Effector memory CD4-positive, alpha-beta T cell (primary cell): ENCODE measurements at places on chromosomes 12 and 14.

DNA sequence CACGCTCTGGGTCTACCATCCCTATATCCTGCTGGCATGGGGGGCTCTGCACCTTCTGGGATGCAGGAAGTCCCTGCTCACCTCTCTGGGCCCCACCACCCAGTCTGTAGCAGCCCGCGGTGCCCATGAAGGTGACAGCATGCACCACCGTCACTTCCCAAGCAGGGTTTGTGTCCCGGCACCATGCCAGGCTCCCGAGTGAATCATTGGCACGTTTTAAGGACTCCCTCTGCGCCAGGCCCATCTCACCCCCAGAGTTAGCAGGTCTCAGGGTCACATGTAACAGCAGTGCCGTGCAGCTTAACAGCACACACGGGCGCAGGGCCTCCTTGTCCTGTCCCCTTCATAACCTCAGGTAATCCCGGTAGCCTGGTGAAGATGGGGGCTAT is 19.9 kb downstream of the SETD1B start:
- DNase-seq: no peak

DNA sequence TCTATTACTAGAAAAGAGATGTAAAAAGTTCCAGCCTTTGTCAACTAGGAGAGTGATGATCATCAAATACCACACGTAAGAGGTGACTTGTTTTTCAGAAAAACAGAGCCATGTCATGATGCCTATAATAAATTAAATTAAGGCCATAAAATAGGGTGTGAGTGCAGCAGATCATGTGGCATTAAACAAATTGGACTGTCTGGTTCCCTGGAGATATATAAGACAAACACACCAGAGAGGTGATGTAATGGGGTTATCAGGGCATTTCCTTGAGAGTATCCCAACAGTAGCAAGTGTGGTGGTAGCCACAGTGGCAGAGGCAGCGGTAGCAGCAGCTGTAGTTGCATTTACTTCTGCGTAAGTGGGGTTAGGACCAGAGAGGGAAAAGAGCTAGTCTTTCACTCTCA is 14.6 kb upstream of the GALNT6 start:
- DNase-seq: no peak

DNA sequence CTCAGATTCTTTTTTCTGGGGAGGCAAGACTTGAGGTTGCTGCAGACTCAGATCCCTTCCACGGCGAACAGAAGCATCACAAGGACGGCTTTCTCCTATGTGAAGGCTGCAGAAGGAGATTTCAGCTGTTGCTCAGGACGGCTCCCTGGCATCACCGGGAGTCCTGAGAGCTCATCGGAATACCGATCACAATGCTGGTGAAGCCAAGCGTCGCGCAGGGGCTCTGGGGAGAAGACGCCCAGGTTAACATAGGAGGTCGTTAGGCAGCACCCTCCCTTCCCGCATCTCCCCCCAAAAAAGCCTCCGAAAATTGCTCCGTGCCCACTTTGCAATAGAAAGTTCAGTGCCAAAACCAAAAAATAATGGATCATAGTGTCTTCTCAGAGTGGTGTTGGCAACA is 127.2 kb upstream of the TMEM132D start:
- no peak for DNase-seq

GRCh38 chr14:44846232-44846824 is 115.4 kb downstream of the KLHL28 start:
- no peak for DNase-seq

- DNase-seq: no peak
Measured at GRCh38 chr14:88384718-88385117, 739 bp upstream of the SPATA7 start.

- no peak for DNase-seq
Measured at GRCh38 chr14:96077983-96078624, 38.9 kb downstream of the C14orf132 start.

- no peak for DNase-seq
Measured at GRCh38 chr12:127729381-127729780, 537.6 kb upstream of the TMEM132C start.

DNA sequence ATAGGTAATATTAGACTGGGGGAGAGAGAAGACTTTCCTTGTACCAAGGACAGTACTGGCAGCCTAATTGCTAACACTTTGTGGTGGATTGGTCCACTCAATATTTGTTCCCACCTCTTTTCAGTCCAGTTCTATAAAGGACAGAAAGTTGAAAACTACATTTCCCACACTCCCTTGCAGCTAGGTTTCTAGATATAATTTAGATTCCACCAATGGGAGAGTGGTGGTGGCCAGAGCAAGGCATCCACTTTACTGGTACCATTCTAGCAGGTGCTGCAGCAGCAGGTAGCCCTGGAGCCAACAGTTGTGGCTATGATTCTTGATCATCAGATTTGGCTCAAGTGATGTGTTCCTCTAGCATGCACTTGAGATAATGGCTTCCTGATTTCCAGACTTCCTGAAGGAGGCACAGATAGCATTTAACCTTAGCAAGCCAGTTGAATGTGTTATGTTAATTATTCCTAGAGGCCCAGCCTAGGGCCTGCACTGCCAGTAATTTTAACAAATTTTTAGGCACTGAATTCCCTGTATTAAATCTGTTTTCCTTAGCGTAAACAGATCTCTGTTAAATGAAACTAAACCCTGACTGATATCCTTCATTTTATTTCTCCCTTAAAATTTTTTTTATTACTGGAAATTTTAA is 24.4 kb downstream of the SLC38A1 start:
- DNase-seq: no peak

GRCh38 chr12:69947897-69948296 is 122.9 kb downstream of the MYRFL start:
- DNase-seq: no peak

DNA sequence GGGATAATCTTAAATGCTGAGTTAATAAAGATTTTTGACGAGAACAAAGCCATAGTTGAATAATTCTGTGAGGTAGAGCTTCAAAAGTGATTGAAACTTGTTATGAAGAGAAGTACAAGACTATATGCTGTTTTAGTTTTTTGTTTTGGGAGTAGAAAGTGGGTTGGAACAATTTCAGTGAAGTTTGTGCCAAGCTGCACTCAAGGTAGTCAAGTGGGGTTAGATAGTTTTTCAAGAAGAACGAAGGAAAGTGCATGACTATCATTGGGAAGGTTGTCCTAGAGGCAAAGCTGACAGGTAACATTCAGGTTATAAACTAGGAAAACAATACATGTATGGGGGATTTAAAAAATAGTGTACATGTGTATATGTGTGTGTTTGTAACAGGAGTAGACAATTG is 16.2 kb downstream of the FUT8 start:
- DNase-seq: no peak

GRCh38 chr14:66403183-66403582 is 83.0 kb upstream of the CCDC196 start:
- DNase-seq: no peak

GRCh38 chr12:22974865-22975264 is 349.9 kb downstream of the ETNK1 start:
- no peak for DNase-seq

DNA sequence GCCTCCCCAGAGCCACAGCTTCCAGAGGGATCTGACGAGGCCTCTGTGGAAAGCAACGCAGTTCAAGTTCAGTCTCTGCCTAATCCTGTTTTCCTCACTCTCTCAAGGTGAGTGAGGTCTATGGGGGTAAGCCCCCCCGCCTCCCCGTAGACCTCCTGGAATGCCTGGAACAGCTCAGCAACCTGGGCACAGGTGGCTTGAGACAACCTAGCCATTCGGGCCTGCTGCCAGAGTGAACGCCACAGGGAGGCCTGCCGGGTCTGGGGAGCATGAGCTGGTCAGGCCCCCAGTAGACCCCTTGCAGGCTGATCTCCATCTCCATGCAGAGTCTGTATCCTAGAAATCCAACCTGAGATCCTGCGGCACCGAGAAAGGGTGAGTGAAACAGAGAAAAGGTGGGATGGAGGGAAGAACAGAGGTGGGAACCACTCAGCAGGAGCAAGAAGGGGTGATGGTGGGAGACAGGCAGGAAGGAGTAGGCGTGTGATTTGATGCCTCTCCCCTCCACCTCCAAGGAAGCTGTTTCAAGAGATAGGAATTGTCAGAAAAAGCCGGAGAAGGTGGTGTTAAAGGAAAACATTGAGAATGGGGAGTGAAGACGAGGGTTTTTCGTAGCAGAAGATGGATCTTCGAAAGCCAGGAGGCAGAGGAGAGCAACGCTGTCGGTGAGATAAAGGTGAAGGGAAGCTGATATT is 123.1 kb upstream of the PRMT8 start:
- no peak for DNase-seq

GRCh38 chr12:70964867-70965510 is 44.5 kb upstream of the PTPRR start:
- no peak for DNase-seq

DNA sequence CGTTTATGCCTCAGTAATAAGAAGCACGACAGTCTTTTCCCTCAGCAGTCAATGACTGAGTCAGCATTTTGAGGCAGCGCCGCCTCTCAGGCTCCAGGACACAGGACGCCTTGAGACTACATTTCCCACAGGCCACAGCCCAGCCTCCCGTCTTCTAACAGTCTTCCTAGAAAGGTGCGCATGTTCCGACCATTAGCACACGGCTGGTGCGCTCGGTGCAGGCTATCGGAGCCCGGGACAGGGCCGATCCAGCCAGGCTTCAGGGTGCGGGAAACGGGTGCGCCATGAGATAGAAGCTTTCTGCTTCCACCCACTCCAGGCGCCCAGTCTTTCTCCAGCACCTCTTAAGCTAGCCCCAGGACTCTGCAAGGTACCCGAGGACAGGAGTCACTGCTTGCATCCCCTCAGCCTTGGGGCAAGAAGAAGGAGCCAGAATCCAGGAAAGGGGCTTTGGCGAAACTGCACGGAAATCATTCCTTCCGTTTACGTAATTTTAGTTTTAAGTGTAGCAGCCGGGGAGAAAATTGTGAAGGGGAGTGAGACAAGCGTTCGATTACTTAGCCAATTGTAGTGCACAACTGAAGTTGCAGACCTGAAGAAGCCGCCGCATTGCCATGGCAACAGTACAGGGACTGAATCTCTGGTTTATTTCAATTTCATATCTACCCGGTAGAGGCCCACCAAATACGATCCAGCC is 54.0 kb downstream of the ZNF641 start:
- DNase-seq: no peak

GRCh38 chr12:61863811-61864210 is 396.4 kb upstream of the USP15 start:
- no peak for DNase-seq

DNA sequence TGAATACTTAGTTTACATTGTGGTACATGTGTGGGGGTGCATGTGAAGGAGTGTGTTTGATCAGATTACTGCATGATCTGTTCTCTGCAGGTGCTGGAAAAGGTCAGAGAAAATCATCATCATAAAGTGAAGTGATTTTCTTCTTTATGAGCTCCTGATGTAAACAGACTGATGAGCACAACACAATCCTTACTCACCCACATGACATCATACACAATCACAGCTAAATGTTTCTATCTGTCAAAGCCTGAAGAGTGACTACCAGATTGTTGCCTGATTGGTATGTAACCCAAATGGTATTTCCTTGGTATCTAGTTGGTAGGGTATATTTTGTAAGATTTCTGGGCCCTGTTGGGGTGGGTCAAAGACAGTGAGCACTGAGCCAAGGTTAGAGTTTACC is 270.8 kb downstream of the FOXG1 start:
- no peak for DNase-seq

- DNase-seq: no peak
Measured at GRCh38 chr14:86597279-86597678, 1067.3 kb downstream of the FLRT2 start.

GRCh38 chr12:21527451-21528180 is 1.5 kb downstream of the SPX start:
- DNase-seq: peak; percentile 13

GRCh38 chr12:2652401-2653081 is 142.2 kb upstream of the FKBP4 start:
- no peak for DNase-seq
